ENCODE measurements at places on chromosomes 12 and 14.

- no peak for DNase-seq
Measured at GRCh38 chr14:102220031-102220430, 80.3 kb downstream of the WDR20 start.

- no peak for DNase-seq
Measured at GRCh38 chr12:95959107-95959506, 16.0 kb downstream of the AMDHD1 start.

- DNase-seq, result no peak
Measured at GRCh38 chr12:57134949-57135348, 6.7 kb downstream of the LRP1 start.

DNA sequence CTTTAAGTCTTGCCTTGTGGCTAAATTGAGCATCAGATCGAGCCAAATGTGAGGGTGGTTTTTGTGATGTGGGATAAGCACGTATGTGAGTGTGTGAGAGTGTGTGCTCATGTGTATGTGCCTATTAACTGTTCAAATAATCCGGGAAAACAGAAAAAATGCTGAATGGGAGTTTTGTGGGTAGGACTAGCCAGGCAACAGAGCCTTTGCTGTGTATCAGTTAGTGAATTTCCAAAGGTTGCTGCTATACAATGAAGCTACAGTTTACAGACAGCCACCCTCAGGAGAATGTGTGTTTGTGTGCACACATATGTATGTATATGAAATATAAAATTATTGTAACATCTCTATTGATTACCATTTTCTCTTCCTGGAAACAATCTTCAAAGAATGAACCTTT lies 154.0 kb downstream of the SOX5 start:
- DNase-seq, result no peak

DNA sequence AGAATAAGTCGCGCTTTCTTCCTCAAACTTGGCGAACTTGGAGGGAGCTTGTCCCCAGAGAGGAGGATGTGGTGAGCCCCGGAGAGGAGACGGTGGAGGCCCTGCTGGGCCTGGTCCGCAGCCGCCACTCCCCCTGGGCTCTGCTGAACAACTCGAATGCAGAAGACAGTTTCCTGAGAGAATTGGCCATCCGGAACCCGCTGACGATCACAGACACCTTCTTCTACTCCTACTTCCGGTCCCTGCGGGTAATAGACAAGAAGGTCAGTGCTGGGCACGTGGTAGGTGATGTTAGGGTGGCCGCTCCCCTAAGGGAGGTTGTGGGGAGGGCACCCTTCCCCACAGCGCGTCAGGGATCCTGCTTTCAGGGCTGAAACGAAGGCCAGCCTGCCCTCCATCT lies 1.6 kb downstream of the LRRC43 start:
- no peak for DNase-seq

DNA sequence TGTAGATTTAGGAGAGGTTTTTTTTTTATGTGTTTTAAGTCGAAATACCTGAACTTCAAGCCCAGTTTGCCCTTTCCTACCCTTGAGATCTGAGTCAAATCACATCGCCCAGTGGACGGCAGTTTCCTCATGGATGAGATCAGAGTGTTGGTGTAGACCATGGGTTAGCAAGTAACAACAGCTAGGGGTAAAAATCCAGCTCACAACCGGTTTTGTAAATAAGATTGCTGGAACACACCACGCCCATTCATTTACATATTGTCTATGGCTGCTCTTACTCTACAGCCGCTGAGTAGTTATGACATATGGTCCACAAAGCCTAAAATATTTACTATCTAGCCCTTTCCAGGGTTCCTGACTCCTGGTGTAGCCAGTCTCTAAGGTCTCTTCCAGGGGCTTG lies 158.5 kb upstream of the PLEKHG7 start:
- no peak for DNase-seq

- no peak for DNase-seq
Measured at GRCh38 chr14:104367866-104368750, 211.5 kb upstream of the C14orf180 start.

DNA sequence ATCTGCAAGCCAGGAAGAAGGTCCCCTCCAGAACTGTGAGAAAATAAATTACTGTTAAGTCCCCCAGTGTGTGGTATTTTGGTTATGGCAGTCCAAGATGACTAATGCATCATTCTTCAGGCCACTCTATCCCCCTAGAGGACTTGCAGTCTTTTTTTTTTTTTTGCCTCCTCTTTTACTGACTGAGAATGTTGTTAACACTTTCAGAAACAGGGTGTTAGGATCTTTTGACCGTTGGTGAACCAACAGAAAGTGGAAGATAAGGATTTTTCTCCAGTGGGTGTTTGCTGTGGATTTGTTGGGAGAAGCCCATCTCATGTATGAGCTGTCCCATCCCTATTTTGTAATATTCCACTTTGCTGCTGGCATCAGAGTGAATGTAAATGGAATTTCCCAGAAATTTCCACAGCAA lies 37.8 kb downstream of the MARK3 start:
- DNase-seq, result no peak

- DNase-seq, result no peak
Measured at GRCh38 chr12:123833830-123834229, 71.7 kb downstream of the DNAH10 start.

DNA sequence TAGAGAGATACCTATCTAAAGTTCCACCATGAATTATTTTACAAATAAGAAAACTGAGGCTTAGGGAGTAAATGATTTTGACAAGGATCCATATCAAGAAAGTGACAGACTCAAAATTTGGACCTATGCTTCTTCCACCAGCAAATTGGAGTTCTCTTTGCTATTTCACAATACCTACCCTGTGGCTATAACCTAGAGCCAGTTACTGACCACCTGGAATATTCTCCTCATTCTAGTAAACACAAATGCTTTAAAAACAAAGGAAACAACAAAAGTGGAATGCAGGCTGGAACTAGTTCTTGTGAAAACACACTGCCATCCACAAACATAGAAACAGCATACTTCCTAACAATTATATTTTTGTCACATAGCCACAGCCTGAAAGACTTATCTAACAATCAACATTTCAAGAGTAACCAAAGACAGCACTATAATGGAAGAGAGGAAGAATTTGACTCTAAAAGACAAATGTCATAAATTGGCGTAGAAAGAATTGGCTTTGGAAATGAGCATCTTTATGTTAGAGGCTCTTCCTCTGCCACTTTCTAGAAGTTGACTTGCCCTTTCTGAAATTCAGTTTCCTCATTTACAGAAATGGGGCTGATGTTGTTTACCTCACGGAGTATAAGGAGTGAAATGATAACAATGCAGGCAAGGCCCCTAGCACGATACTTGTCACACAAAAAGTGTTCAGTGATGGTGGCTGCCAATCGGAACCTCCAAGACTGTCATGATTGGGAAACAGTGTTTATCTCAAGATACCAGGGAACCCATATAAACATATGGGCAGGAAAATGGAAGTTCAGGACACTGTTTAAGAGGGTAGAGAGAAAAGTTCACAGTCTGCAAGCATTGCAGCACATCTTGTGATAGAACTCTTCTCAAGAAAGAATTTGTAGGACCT lies 138.6 kb upstream of the LGR5 start:
- no peak for DNase-seq

DNA sequence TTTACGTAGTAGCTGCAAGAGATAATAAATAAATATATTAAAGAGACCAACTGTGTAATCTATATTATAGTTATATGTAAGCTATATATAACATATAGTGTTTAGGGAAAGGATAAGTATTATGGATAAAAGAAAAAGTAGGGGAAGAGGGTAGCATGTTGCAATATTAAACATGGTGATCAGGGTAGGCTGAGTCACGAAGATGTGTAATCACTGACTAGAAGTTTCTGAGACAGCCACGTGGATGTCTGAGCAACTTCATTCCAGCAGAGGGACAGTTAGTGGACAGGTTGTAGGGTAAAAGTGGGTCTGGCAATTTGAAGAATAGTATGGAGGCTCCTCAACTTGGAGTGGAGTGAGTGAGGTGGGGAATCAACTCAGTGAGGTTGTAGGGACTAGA lies 109.7 kb downstream of the ANO4 start:
- DNase-seq, result no peak

DNA sequence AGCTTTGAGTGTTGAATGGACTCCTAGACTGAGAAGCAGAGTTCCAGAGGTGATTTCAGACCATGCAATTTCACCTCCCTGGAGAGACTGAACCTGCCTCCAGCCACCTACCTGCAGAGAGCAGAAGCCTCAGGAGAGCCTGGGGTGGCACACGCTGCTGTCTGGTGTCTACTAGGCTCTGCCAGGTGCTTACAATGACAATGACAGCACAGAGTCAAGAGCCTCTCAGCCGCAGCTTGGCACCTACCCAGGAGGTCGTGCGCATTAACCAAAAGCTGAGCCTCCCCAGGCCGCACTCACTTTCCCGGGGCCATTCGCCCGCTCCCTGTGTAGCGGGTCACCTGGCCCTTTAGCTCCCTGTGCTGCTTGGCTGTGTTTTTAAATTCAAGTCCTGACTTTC lies 63.2 kb downstream of the TESC start:
- no peak for DNase-seq

DNA sequence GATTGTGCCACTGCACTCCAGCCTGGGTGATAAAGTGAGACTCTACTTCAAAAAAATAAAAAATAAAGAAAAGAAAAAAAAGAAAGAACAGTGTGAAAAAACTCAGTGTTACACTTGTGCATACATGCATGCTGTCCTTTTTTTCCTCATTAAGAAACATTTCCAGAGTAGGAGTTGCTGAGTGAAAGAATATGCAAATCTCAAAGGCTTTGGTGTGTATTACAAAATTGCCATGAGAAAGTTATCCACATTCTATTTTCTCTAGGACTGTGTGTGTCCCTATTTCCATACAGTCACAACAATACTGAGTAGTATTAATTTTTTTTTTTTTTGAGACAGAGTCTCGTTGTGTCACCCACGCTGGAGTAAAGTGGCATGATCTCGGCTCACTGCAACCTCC lies 830 bp upstream of the A2ML1 start:
- DNase-seq, result no peak

DNA sequence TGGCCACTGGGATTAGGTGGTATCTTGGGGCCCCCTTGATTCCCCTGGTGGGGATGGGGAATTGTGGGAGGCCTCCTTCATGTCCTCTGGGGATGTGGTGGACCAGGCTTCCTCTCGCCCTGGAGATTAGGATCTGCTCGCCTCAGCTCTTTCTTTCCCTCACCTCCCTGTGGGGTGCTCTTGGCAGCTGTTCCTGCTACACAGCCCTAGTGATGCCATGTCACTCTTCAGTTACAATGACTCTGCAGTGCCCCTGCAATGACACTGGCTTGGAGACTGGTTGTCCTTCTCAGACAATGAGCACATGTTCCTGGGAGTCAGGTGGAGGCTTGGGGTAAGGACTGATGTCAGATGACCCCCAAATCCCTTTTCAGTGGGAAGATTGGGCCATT lies 83.9 kb downstream of the ADCK1 start:
- DNase-seq, result no peak

- no peak for DNase-seq
Measured at GRCh38 chr14:103074729-103075367, 9.2 kb upstream of the LBHD2 start.

DNA sequence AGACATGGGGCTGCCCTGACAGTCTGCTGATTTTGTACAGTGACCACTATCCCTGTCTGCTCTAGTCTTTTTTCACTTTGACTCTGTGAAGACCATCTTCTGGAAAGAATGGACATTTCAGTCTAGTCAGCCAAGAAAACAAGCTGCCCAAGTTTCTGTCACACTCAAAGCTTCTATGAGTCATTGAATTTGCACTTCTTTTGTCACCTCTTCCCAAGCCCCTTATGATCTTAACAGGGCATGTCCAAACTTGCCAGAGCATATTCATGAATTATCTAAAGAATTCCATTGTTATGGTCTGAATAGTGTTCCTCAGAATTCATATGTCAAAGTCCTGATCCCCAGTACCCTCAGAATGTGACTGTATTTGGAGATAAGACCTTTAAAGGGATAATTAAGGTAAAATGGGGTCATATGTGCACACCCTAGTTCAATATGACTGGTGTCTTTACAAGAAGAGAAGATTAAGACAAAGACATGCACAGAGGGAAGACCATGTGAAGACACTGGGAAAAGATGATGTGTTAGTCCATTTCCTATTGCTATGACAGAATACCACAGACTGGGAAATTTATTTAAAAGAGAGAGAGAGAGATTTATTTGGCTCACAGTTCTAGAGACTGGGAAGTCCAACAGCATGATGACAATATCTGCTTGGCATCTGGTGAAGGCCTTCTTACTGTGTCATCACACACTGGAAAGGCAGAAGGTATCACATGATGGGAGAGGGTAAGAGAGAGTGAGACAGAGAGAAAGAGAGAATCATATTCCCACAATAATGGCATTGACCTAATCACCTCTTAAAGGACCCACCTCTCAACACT lies 242.6 kb downstream of the BTG1 start:
- no peak for DNase-seq

DNA sequence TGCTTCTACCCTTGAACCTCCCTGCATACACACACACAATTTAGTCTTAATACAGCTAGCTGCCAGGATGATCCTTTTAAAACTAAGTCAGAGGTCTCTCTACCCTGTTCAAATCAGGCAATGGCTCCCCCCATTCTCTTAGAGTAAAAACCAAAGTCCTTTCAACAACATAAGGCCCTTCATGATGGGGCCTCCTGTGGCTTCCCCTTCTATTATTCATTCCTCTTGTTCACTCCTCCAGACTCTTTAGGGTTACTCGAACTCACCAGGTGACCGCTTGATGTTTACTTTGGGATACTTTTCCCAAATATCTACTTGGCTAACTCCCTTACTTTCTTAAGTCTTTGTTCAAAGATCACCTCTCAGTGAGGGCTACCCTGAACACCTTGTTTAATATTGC lies 30.4 kb downstream of the DENND5B start:
- no peak for DNase-seq

DNA sequence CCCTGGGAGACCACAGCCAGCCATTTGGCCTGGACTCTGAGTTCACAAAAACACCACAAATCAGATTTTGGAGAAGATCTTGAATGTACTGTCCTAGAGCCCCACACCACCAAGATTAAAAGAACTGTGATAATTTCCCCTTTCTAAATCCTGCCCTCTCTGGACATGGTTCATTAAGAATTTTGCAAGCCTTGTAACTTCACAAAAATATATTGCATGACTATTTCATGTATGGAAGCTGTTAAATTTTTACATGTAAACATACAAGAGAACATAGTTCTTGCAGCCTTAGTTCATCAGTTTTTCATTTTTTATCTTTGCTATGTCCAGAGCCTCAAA lies 97.0 kb downstream of the SCARB1 start:
- no peak for DNase-seq

DNA sequence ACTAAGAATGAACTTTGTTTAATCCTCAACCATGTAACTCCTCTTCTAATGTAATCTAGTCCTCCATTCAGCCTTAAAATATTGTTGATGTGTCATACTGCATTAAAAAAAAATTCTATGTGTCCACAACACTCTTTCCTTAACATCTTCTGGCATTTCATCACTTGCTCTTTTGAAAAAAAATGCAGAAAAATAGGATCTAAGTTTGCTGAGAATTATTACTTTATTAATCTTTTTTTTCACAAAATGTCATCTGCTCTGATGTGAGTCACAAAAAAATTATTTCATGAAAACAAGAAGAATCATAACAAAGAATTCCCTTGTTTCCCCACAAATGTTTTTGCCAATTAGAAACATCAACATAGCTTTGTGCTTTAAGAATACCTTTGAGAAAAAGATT lies 410.1 kb upstream of the MGAT4C start:
- no peak for DNase-seq
